ENCODE measurements at places on chromosomes 7 and 10.

DNA sequence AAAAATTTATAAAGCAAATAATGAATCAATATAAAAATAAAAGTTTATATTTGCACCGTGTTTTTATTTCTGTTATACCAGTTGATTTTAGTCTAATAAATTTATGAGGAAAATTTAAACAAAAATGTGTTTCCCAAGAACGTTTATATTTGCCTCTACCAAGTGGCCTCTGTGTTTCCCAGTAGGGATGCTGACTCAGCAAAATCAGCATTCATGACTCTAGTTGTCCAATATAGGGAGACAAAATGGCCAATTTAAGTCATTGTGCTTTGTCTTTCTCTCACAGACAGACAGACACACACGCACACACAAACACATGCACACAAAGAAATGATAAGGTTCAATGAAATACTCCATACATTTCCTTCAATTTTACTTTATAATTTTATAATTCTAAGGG lies 942.5 kb upstream of the ZWINT start:
- DNase-seq: no peak

DNA sequence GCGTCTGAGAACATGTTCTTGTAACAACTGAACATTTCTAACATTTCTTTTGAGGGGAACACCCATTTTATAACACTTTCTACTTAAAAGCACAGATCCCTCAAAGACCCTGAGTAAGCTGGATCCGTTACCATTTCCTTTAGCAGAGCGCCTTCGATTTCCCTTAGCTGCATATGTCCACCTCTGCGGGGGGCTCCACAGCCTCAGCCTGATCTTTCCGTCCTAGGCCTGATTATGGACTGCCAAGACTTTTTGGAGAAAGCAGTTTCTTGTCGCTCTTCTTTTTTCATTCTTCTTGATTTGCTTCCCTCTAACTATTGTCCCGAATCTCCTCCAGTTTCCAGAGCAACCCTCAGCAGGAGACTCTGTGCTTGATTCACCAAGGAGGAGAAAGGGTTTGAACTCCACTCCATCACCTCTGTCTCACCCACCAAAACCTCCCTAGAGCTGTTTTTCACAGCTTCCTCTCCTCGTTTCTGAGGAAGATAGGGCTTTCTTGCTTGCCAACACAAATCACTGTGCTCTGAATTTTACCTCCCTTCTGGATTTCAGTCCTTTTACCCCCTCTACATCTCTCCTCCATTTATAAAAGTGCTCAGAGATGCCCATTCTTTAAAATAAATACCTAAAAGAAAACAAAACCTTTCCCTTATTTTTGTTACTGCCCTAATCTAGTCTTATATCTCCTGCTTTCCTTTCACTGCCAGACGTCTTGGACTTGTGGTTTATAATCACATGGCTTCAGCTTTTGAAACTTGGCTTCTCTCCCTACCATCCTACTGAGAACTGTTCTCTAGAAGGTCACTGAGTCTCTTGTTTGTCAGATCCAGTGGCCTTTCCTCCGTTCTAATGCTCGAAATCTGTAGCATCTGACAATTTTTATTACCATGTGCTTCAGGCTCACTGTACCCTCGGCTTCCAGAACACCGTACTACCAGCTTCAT lies 30.5 kb upstream of the ZRANB1 start:
- no peak for DNase-seq

- peak; percentile 88 for DNase-seq
Observed at GRCh38 chr10:9239298-9239697, 1184.8 kb downstream of the GATA3 start.

DNA sequence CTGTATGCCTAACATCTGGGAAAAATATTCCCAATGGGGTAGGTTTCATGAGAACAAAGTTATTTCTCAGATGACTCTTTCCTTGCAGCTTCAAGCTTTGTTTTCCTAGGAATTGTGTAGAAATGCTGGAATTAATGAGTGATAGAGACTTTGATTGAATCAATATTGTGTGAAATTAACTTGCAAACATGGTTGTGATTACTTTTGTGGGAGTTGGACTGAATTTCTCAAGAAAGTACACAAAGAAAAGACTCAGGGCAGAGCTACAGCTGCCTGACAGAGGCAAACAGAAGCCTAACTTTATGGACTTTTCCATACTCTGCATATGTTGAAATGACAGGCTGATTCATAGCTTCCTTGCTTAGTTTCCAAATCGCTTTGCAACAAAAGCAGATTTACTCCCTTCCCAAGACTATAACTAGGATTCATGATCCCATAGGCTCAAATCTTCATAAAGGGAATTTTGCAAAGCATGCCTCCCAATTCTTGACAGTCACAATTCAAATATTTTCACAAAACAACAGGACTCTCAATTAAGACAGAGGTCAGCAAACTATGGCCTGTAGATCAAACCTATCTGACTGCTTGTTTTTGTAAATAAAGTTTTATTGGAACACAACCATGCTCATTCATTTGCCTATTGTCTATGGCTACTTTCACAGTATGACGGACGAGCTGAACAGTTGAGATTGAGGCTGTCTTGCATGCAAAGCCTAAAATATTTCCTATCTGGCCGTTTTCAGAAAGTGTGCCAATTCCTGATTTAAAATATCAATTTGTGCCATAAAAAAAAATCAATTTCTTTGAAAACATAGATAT lies 27.6 kb downstream of the NRP1 start:
- DNase-seq: no peak

DNA sequence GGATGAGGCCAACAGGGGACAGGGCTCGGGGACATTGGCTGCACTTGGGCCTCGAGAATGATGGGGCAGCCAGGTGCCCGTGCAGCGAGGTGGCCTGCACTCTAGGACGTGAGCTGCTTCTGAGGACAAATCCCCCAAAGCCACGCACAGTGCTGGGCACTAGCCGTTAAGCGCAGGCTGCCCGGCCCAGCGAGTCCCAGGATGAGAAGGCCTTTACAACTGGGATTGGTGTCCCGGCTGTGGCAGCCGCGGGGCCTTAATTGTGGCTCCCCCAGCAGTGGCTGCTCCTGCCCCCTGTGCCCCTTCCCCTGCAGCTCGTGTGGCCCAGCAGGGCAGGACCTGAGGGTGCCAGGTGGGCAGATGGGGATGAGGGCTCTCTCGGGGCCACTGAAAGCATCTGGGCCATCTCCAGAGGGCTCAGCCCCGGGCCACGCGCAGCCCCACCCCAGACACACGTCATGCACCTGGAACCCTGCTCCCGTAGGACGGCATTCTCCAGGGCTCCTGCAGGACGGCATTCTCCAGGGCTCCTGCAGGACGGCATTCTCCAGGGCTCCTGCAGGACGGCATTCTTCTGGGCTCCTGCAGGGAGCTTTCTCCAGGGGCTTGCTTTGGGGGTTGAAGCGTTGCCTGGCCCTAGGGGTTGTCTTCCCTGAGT lies 6.6 kb downstream of the PWWP2B start:
- DNase-seq: no peak

GRCh38 chr10:18620856-18621255 lies 30.5 kb downstream of the NSUN6 start:
- DNase-seq: no peak

DNA sequence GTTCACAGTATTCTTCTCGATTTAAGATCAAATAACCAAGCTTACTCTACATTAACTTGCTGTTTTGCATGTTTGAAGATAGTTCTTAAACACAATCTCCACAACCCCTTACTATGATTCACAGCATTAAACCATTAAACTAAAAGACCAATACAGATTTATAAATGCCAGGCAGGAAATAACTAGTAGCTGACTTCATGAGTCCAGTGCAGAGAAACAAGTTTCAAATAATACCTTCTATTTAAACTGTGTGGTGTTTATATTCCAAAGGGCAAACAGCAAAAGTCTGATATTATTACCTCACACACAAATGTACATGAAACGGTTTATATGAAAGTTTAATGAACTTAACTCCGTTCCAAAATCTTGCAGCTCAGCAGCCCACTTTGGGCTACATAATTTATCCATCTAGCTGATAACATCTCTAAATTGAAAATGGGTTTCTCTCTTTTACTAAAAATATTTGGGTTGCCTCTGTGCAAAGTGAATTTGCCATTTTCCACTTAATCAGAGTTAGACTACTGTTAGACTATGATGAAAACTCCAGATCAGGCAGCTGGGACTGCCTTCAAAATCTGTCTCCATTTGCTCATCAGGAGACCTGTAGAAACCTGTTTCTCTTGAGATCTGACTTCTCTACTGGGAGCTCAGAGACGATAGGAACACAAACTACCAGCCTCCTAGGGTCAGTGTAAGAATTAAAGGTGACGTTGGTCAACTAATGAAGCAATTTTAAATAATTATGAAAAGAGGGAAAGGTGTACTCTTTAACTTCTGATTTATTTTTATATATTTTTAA lies 287.3 kb downstream of the FZD1 start:
- no peak for DNase-seq

GRCh38 chr10:17075533-17076359 lies 53.9 kb downstream of the CUBN start:
- DNase-seq: peak; percentile 77

- no peak for DNase-seq
Observed at GRCh38 chr10:112126901-112127300, 56.7 kb downstream of the GPAM start.

GRCh38 chr10:15313047-15313446 lies 58.0 kb downstream of the FAM171A1 start:
- DNase-seq: no peak

GRCh38 chr10:15725603-15726002 lies 5.9 kb upstream of the ITGA8 start:
- peak; percentile 24 for DNase-seq

- DNase-seq: no peak
Observed at GRCh38 chr7:33821970-33822369, 83.4 kb upstream of the BMPER start.

- no peak for DNase-seq
Observed at GRCh38 chr10:44424298-44424697, 39.4 kb upstream of the CXCL12 start.

DNA sequence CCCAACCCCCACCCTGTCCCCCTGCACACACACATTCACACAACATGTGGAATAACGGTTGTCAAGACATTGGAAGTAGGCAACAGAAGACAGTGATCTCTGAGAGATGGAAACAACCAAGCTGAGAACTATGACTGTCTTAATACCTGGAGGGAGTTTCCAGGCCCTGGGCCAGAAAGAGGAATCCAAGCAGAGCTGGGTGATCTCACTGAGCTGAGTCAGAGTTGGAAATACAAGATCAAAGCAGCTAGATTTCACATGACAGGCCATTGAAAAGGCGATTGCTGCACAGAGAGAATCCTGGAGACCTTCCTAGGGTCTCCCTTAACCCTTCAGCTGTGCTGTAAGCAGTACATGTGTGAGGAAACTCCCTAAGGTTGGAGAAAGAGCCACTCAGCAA lies 165.8 kb upstream of the PRSS1 start:
- peak; percentile 91 for DNase-seq

DNA sequence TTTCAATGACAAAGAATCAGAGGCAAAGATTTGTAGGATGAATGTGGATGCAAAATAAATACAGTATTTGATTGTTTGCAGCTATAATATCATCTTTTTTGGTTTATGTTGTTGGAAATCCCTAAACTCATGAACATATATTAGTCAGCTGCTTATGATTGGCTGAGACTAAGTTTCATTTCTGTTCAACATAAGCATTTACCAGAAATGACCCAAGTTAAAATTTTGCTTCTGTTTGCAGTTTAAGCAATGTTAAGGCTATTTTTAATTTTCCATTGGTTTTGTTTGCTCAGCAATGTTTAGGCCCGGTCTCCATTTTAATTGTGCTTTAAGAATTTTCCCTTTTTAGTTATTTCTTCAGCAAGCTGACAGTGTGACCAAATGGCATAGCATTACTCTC lies 22.0 kb downstream of the GIMAP6 start:
- no peak for DNase-seq

DNA sequence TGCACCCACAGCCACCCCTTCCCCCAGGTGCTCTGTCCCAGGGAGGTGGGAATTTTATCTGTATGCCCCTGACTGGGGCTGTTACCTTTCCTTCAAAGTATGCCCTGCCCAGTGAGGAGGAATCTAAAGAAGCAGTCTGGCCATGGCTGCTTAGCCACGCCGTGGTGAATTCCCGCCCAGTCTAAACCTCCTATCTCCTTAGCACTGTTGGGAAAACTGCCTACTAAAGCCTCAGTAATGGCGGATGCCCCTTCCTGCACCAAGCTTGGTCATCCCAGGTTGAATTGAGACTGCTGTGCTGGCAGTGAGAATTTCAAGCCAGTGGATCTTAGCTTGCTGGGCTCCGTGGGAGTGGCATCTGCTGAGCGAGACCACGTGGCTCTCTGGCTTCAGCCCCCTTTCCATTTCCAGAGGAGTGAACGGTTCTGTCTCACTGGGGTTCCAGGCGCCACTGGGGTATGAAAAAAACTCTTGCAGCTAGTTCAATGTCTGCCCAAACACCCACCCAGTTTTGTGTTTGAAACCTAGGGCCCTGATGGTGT lies 87.2 kb downstream of the ABCC2 start:
- no peak for DNase-seq

- DNase-seq: no peak
Observed at GRCh38 chr10:12237265-12238220, 41.6 kb downstream of the CDC123 start.

DNA sequence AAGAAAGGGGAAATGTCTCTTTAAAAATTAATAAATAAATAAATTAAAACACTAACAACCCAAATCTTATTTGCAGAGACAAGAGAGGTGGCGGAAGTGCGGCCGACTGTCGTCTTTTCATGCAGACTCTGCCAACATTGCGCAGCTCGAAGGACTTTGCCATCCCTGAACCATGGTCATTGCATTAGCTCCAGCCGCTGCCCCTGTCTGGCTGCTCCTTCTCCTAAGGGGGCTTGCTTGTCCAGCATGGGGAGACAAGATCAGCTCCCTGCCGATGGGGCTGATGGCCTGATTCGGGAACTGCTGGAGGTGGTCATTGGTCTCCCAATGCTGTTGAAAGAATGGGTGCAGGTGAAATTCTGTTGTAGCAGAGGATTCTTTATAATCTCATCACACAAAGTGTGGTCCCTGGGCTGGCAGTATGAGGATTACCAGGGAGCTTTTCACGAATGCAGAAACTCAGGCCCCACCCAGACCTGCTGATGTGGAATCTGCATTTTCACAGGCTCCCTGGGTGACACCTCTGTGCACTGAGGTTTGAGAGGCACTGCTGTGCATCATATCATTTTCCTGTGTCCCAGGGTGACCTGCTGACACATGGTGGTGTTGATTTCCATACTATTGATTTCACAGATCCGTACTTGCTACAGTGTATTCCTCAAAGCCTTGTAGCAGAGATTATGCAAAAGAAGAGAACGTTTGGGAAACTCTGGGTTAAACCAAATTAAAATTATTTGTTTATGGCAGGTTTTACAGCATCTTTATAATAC lies 172.4 kb upstream of the ZMIZ1 start:
- no peak for DNase-seq

DNA sequence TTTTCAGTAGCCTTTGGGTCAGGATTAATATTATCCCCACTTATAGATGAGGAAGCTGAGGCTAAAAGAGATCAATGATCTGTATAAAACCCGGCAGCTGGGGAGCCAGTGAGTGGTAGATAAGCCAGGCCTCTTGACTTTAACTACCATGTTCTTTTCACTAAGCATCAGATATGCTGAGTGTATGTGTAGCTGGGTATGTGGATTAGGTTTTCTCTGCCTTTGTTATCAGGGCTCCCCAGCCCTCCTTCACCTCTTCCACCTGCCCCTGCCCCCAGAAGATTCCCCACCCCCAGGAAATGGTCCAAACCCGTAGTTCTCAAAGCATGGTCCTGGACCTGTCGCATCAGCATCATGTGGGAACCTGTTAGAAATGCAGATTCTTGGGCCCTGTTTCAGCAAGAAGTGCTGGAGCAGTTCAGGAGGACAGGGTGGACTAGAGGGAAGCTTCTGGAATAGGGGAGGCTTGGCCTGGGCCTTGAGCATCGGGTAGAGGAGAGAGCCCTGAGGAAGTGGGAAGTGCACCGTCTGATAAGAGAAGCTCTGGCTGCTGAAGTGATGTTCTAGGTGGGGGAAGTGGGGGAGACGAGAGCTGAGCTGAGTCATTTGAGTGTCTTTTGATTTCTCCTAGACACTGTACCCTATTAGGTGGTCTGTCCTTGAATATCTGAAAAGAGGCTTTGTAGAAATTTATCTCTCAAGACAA lies 101.3 kb downstream of the HIF1AN start:
- DNase-seq: no peak
